ENCODE measurements at places on chromosomes 16 and 17. TPM values are rescaled to one million over a fixed set of nuclear protein-coding genes. Genes with fewer than 3 reads are reported as not detected.

DNA sequence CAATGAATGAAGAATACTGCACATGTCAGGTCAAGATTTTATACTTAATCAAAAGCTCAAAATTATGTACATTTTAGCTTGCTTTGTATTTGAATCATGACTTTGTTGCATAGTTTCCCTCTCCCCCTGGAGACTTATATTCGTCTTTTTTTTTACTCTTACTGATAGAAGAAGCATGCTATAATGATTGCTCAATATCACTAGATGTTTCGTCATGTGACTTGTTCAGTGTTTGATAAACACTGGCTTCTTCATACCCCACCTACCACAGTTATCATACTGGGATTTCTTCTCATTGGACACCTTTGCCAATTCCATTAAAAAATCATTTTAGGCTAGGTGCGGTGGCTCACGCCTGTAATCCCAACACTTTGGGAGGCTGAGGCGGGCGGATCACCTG is 148.7 kb downstream of the FTO start:
- DNase-seq = no peak

DNA sequence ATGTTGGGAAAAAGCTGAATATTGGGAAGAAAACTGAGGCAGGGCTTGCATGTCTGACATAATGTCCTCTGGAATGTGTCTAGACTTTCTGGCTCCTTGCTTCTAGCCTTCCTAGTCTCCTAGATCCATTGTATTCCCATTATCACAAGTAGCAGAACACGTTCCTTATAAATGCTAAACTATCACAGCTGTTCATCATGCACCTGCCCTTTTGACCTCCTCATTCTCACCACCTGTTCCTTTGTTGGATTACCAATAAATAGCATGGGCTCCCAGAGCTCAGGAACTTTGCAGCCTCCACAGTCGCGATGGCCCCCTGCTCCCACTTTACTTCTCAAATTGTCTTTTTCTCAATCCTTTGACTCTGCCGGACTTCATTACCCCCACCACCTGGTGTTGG is 49.7 kb downstream of the ACSM1 start:
- no peak for DNase-seq

DNA sequence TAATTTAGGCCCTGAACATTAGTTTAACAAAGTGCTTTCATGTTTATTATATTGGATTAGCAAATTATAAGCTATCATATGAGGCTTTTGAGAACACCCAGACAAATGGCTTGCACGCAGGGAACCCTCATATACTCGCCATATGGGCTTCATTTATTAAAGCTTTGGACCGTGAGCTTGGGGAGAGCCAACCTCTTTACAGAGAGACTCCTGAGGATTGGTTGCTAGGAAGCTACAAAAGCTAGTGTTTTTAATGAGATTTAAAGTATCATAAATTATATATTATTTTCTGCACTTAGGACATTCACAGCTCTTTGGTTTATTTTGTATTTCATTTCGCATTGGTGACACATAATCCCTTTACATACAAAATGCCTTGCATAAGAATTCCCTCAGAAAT is 193.8 kb upstream of the TOX3 start:
- no peak for DNase-seq

DNA sequence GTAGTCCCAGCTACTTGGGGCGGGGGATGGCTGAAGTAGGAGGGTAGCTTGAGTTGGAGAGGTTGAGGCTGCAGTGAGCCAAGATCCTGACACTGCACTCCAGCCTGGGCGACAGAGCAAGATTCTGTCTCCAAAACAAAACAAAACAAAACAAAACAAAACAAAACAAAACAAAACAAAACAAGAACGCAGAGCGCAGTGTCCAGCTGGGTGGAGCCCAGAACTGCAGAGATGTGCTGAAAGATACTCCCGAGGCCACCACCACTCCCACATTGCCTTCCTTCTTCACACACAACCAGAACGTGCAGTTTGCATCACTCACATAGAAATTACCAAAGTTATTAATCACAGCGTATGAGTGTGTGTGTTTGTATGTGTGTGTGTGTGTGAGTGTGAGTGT is 222.9 kb upstream of the ASIC2 start:
- DNase-seq = no peak

DNA sequence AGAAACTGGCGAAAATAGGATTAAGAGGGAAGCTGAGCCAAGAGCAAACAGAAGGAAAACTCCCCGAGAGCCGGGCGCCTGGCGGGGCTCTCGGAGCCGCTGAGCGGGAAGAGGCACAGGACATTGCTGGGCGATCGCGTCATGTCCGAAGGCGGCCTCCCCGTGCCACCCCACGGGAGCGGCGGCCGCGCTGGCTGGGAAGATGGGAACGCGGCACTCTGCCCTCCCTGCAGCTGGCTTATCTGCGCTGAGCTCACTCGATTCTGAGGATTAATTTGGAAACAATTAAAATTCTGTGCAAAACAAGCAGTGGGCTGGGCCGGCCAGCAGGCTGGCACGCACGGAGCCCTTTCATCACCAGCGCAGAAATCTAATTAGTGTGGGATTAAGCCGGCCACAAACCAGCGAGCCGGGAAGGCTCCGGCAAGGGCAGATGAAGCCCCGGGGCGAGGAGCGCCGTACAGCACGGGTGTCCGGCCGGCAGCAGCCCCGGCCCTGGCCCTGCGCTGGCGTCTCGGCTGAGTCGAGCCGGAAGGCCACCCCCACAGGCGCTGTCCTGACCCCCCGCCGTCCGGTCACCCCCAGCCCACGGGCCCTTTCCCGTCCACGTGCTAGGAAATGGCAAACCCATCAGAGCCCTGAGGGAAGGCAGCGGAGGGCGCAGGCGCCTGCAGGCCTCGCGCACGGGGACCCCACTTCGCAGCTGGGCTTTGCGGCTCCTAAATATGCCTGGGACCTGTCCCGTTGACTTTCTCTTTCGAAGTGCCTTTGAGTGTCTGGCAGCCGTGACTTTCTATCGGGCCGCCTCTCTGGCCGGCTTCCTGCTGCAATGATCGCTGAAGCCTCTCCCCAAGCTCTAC is 37.9 kb downstream of the SOX8 start:
- no peak for DNase-seq

DNA sequence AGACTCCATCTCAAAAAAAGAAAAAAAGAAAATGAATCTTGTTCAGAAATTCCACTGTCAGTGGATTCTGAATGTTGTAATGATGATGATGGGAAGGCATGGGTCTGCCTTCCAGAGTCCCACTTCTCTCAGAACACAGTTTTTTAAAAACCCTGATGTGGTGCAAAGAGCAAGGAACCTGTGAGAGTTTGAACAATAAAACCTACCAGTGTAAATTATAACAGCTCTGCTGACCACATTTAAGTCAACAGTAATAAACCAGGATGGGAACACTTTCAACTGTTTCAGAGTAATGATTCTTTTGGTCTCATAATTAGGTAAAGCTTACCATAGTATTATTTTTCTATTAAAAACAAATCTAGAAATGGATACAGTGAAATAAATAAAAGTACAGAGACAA is 99.0 kb downstream of the MYO1D start:
- DNase-seq = no peak

Gene CDC42EP4
- total RNA-seq = 2.0 TPM

GRCh38 chr16:2204416-2205103 is 694 bp upstream of the MLST8 start:
- no peak for DNase-seq

Gene HS3ST3B1
- total RNA-seq = 9.0 TPM

Measured in B cell (primary cell).